ENCODE measurements at places on chromosomes 16 and 17. TPM values are rescaled to one million over a fixed set of nuclear protein-coding genes. Genes with fewer than 3 reads are reported as not detected.

Gene HOXB5
- not detected for total RNA-seq

Gene PVALEF
- not detected for total RNA-seq

DNA sequence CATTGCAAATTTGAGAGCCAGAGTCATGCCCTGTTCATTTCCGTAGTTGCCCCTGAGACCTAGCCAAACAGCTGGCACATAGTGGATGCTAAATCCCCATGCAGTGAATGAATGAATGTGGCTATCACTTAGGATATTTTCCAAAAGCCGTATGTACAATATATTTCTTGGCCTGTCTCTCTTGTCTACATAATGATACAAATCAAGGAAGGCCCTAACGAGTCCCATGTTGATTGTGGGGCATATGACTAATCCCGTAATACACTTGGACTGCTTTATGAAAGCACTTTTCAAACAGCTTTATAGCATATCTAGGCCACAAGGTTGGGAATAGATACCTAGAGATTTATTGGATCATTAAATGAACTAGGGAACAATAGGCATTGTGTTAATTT is 478.0 kb downstream of the SLC39A11 start:
- peaks cover 27% of the 10 kb centered on the region for H3K4me1 ChIP-seq
- peaks cover 2% of the 10 kb centered on the region for H3K36me3 ChIP-seq
- H3K27me3 ChIP-seq = peaks cover 16% of the 10 kb centered on the region

DNA sequence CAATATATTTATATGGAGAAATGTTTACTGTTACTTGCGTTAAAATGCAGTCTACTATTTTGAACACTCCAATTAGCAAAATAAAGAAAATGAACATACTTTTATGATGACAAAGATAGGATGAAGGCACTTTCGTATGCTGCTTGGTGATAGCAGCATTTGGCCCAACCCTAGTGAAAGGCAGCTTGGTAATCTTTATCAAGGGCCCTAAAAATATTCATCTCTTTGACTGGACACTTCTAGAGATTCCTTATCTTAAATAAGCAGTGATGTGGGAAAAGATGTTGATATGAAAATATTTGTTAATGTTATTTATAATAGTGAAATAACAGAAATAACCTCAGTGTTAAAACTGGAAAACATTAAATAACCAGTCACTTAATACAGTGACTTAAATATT is 79.4 kb downstream of the NF1 start:
- no peaks in the 10 kb centered on the region for H3K27me3 ChIP-seq
- H3K4me1 ChIP-seq = peaks cover 3% of the 10 kb centered on the region
- no peak for DNase-seq
- no peak overlapping the region for H3K27ac ChIP-seq
- H3K36me3 ChIP-seq = no peaks in the 10 kb centered on the region
- H3K4me3 ChIP-seq = no peak overlapping the region

- no peak overlapping the region for H3K27ac ChIP-seq
- H3K27me3 ChIP-seq = no peaks in the 10 kb centered on the region
- DNase-seq = peak; percentile 40
- peaks cover 3% of the 10 kb centered on the region for H3K36me3 ChIP-seq
Observed at GRCh38 chr17:7884581-7885366, 3.8 kb upstream of the CHD3 start.

Gene IRX5
- total RNA-seq = 0.15 TPM

DNA sequence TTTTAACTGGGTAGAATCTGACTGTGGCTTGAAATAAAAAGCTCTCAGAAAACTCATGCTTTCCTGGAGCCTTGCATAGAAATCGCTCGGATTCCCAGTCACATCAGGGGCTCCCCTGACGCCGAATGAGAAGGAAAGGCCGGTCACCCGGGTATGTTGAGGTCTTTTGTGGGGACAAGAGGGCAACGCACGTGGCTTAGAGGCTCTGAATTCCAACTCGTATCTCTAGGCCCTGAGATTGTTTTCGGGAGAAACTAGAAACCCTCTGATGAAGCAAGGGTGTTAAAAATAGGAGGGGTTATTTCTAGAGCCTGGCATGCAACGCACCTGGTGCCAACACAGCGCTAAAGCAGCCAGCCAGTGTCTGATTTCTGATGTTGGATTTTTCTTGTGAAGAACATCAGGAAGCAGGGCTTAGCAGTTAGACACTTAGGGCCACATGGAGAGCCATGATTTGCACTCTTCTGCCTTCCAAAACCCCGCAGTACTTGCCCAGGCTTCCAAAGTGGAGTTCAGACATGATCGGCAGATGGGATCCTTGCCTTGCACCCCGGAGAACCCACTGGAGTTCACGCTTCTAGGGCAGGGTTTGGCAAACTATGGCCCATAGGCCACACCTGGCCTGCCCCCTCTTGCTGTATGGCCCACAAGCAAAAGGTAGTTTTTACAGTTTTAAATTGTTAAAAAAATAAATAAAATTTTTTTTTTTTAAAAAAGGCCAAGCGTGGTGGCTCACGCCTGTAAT is 12.6 kb downstream of the CACNG1 start:
- H3K27ac ChIP-seq = no peak overlapping the region
- H3K4me3 ChIP-seq = no peak overlapping the region
- DNase-seq = no peak
- peaks cover 4% of the 10 kb centered on the region for H3K4me1 ChIP-seq
- peaks cover 2% of the 10 kb centered on the region for H3K36me3 ChIP-seq

- H3K4me1 ChIP-seq = peaks cover 28% of the 10 kb centered on the region
- H3K4me3 ChIP-seq = peak overlapping the region; percentile 67
- peaks cover 5% of the 10 kb centered on the region for H3K27me3 ChIP-seq
- peak overlapping the region; percentile 21 for H3K27ac ChIP-seq
- H3K36me3 ChIP-seq = peaks cover 4% of the 10 kb centered on the region
- no peak for DNase-seq
Observed at GRCh38 chr17:45143767-45144198, 4.5 kb upstream of the HEXIM1 start.

- no peak for DNase-seq
- no peaks in the 10 kb centered on the region for H3K4me1 ChIP-seq
- H3K27me3 ChIP-seq = no peaks in the 10 kb centered on the region
- H3K4me3 ChIP-seq = no peak overlapping the region
- H3K27ac ChIP-seq = no peak overlapping the region
Observed at GRCh38 chr16:6684076-6684673, 648.5 kb upstream of the RBFOX1 start.

DNA sequence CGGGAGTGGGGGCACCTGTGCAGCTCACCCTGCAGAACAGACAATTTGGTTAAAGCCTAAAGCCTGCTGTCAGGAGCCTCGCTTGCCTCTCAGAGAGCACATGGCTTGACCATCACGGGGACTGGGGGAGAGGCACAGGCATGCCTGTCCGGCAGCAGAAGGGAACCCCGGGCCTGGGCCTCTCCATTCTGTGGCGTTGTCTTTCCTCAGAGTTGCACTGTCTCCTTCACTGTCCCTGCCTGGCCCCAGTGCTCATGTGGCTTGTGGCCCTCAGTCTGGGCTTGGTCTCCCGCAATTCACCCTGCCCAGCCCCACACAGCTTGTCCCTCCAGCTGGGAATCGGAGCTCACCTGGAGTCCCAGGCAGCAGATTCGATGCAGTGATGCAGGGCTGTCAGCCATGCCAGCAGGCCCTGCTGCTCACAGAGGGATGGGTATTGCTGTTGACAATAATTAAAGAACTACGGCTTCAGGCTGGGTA is 189.9 kb downstream of the SEC14L1 start:
- DNase-seq = no peak
- no peak overlapping the region for H3K4me3 ChIP-seq
- no peaks in the 10 kb centered on the region for H3K27me3 ChIP-seq
- no peaks in the 10 kb centered on the region for H3K36me3 ChIP-seq

DNA sequence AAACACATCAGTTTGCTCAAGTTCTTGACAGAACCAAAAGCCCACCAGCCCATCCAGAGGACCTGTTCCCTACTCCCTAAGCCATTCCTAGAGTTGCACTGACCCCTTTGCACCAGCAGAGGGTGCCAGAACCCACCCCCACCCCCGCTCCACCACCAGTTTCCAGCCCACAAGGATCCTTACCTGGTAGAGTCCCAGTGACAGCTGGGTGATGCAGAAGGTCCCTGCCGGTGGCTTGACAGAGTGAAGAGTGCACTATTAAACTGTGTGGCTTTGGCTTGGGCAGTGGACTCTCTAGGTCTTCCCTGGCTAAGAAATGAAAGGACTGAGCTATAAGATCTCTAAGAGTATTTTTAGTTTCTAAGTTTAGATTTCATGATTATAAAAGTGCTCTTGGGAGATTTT is 73.3 kb upstream of the MTMR4 start:
- H3K4me1 ChIP-seq = no peaks in the 10 kb centered on the region
- H3K27me3 ChIP-seq = no peaks in the 10 kb centered on the region
- no peak overlapping the region for H3K27ac ChIP-seq
- DNase-seq = peak; percentile 28
- no peak overlapping the region for H3K4me3 ChIP-seq

DNA sequence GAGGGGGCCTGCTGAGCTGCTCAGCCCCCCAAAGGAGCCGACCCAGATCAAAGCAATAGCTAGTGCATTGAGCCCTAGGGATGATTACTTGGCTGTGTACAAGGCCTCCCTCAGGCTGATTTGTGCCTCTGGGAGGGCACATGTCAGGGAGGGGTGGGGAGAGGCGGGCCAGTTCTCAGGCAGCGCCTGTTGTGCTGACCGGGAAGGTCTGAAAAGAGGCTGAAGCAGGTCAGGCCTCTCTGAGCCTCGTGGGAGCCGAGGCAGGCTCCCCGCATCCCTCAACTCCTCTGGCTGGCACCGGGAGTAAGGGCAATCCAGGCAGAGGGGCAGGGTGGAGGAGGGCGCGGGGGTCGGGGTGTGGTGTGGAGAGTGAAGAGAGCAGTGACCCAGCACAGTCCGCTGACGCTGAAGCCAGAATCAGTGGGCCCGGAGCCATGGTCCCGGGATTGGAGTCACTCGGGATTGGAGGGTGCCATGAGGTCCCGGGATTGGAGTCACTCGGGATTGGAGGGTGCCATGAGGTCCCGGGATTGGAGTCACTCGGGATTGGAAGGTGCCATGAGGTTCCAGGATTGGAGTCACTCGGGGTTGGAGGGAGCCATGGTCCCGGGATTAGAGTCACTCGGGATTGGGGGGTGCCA is 3.0 kb downstream of the DCXR start:
- H3K4me1 ChIP-seq = peaks cover 13% of the 10 kb centered on the region
- no peak overlapping the region for H3K27ac ChIP-seq
- no peak for DNase-seq
- no peaks in the 10 kb centered on the region for H3K27me3 ChIP-seq
- H3K36me3 ChIP-seq = no peaks in the 10 kb centered on the region

Gene KRTAP4-1
- not detected for total RNA-seq

Gene MED31
- 32.9 TPM for total RNA-seq

Gene CDH3
- total RNA-seq = 0.42 TPM

- H3K27ac ChIP-seq = peak overlapping the region; percentile 94
- peak; percentile 55 for DNase-seq
- H3K4me3 ChIP-seq = peak overlapping the region; percentile 74
- H3K4me1 ChIP-seq = peaks cover 21% of the 10 kb centered on the region
- H3K36me3 ChIP-seq = peaks cover 9% of the 10 kb centered on the region
Observed at GRCh38 chr17:17141860-17142552, 64.1 kb downstream of the PLD6 start.

Gene RND2
- 0.12 TPM for total RNA-seq

DNA sequence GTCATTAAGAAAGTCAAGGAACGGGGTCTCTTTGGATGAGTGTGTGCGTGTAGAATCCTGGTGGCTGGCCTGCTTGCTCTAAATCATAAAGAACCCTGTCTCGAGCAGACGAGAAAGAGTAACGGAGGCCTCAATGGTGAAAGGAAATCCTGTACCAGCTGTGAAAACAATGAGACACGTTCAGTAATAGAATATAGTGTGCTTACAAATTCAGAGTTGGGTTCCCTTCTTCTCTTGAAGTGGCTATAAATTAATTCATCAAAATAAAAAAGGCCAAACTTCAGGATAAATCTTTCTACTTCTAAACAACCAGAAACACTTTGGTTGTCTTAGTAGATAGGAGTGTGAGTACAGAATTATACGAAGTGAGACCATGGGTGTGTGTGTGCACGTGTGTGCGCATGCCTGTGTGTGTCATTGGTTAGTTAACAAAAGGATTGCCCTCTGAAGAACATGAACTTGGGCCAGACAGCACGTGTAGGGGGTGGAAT is 48.5 kb downstream of the WWOX start:
- no peak overlapping the region for H3K27ac ChIP-seq
- H3K4me3 ChIP-seq = no peak overlapping the region
- H3K27me3 ChIP-seq = no peaks in the 10 kb centered on the region

DNA sequence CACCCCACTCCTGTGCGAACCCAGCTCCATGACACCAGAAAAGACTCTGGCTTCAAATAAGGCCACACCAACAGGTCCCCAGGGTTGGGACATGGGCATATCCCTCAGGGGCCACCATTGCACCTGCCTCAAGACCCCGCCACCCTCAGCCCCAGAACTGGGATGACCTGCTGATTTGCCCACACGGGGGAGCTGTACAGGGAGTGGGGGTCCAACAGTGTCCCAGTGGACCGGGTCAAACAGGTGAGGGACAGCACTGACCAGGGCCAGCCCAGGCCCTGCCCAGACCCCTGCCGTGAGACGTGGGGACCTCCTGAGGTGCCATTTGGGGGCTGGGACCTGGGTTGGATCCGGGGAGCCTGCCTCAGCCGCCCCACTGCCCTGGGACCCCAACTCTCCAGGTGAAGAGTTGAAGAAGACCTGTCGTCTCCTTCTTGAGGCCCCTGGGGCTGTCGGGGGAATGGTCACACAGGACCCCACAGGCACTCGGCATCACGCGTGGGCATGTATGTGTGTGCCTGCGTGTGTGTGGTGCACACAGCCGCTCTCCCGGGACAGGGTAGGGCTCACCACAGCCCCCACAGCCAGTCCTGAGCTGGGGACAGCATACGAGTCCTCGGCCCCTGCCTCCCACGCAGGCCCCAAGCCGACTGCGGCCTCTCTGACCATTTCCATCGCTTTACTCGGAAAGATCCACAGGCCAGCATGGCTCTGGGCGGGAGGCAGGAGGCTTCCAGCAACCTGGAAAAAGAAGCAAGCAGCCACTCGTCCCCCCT is 34.2 kb upstream of the ZNF469 start:
- peaks cover 7% of the 10 kb centered on the region for H3K4me1 ChIP-seq
- no peak overlapping the region for H3K4me3 ChIP-seq
- H3K36me3 ChIP-seq = no peaks in the 10 kb centered on the region
- H3K27ac ChIP-seq = no peak overlapping the region

Gene RDM1
- total RNA-seq = not detected

Gene GPR179
- not detected for total RNA-seq

Gene ARHGAP27
- 42.0 TPM for total RNA-seq

DNA sequence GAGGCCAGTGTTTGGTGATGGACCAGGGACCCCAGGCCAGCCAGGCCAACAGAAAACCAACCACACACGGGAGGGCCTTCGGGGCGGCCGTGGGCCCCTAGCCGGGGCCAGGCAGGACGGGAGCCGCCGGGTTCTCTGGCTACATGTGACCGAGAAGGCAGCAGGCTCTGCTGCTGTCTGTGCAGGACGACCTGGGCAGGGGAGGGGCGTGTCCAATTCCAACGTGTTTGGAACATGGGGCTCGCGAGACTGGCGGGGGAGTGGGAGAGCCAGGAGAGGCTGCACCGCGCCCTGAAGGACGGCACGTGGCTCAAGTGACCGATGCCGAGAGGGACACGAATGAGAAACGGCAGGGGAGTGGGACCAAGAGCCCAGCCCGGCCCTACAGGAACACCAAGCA is 75.4 kb downstream of the LMF1 start:
- no peak for DNase-seq
- H3K4me1 ChIP-seq = peaks cover 2% of the 10 kb centered on the region
- no peak overlapping the region for H3K27ac ChIP-seq

Measured in T-helper 17 cell (primary cell).